ENCODE measurements at places on chromosomes 4 and X.

DNA sequence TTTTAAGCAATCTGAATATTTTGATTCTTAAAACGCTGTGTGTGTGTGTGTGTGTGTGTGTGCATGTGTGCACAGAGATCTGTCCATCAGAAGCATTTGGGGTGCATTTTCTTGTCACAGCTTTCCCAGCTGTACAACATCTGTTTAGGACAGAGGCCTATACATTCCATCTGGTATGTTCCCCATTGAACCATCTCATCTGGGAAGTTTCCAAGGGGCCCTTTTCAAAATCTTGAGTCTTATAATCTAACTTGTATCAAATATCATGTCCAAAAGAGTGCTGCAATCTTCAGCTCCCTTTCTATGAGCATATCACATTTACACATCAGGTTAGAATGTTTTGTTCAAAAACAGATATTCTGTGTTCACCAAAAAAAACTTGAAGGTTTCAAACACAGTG, 16.5 kb upstream of the MID1 start:
- DNase-seq = no peak

DNA sequence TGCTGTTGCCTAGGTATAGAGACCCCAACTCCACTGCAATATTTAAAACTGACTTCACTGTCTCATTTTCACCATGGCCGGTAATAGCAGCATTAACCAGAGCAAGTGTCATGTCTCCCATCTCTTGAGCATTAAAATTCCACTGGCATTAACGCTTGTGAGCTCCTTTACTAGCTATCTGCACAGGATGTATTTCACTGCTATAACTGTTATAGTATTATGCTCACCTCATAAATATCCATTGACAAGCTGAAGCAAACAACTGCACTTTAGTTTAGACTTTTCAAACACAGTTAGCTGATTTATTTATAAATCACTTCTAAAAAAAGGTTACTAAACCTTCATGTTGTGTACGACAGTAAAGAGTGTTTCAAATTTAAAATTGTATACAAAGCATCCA, 157.8 kb downstream of the ANTXR2 start:
- DNase-seq = no peak

DNA sequence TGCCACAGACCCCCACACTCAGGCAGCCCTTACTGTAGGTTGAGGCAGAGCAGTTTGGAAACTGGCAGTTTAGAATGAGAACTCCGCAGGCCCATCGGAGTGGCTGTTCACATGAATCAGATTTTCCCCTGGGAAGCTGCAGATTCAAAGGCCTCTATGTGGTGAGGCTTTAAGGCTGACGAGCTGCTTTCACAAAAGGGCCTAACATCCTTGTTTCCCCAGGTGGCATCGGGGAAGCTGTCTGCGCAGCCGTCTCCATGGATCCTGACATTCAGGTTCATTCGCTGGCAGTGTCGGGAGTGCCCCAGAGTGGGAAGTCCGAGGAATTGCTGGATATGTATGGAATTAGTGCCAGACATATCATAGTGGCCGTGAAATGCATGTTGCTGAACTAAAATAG, 33.7 kb downstream of the TKTL1 start:
- no peak for DNase-seq

DNA sequence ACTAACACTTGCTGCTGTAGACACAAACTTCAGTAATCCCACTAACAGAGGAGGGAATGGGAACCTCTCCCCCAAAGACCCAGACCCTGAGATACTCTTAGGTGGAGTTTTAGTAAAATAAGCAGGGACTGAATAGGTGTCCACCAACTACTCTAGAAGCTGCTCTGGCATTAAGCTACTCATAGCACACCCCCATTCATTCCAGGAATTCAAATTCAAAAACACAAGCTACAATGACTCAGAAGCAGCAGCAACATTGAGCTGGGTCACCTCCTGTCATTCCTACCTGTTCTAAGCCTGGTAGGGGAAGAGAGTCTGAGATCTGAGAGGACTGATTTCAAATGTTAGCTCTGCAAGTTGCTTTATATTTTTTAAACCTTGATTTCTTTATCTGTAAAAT, 135.4 kb upstream of the FRMPD4 start:
- DNase-seq = no peak

- DNase-seq = no peak
Measured at GRCh38 chr4:37760840-37761239, 65.6 kb upstream of the PGM2 start.
